CMK (cell line): ENCODE measurements at places on chromosomes 12 and 14.

- DNase-seq, result peak; percentile 87
Measured at GRCh38 chr12:9651265-9651729, 18.2 kb upstream of the CLEC2D start.

DNA sequence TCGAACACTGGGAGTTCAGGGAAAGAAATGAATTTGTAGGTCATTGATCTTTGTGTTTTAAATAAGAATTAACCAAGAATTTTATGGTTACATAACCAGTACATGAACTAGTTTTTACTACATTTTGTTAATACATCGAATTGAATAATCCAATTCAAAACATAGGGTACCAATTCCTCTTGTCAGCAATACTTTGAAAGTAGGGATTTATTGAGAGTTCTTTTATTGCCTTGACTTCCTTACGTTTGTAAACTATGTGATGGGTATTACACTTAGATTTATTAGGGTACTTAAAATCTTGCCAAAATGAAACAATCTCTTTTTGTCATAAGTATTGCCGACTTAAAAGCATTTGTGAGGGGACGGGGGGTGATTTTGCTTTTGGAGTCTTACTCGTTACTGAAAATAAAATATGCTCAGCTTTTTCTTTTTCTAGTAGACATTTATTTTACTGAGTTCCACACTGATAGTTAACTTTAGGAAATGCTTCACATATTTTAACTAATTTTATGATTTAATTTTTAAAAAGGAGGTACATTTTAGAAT is 22.4 kb downstream of the SOCS2 start:
- no peak for DNase-seq

DNA sequence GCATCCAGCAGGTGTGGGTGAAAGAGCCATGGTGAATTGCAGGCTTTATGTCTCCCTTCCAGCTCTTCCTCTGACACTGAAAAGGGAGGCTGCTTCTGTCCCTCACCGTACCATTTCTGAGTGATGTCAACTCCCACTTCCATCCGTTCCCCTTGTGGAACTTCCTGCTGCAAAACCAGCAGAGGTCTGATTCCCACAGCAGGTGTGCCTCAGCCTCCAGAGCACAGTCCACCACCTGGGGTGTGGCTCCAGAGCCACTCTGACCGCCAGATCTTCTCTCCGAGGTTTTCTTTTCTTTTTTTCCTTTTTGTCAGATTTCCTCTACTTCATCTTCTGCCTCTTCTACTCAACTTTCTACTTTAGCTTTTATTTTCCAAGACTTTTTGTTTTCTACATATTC is 62.7 kb downstream of the CDC42BPB start:
- DNase-seq, result no peak

DNA sequence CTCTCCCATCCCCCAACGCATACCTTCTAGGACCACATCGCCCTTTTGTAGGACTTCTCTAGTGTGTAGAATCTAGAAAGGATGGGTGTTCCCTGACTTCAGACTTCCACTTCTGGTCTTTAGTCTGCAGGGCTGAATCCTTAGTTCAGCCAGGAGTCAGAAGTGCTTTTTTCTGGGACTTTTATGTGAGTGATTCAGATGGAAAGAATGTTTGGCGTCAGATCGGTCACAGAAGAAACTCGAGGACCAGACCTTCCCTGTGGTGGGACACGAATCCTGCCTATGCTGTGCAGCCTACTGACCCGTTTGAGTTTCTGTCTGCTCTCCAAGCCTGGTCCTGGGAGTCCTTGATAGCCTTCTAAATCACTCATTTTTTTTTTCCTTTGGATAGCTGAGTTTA is 165.4 kb upstream of the SSTR1 start:
- no peak for DNase-seq

DNA sequence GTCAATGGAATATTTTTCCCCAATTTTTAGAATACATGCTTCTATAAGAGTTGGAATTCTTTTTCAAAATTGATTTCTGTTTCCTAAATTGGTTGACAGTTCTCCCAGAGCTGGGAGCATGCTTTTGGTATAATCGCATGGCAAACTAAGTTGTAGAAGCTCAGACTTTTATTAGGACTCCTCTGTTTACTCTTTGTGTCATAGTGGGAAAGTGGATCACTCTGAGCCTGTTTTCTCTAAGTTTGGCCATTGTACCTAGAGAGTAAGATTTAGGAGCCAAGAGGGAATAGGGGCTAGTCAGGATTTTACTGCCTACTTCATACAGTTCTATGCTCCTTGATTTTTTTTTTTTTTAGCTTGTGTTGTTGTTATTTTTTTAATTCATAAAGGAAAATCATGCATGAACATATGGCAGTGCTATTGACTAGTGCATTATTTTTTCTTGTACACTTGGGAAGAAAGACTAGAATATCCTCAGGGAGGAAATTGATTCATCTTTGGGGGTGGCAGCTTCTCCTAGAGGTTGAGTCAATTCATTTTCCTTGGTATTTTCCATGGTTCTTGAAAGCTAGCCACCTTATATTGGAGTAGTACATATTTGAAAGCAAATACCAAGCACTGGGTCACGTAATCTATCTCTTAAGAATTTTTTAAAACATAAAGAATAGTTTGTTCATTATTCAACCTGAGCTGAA is 77.7 kb upstream of the TRAF3 start:
- DNase-seq, result no peak

- peak; percentile 70 for DNase-seq
Measured at GRCh38 chr12:122062832-122063693, 15.5 kb upstream of the MLXIP start.

DNA sequence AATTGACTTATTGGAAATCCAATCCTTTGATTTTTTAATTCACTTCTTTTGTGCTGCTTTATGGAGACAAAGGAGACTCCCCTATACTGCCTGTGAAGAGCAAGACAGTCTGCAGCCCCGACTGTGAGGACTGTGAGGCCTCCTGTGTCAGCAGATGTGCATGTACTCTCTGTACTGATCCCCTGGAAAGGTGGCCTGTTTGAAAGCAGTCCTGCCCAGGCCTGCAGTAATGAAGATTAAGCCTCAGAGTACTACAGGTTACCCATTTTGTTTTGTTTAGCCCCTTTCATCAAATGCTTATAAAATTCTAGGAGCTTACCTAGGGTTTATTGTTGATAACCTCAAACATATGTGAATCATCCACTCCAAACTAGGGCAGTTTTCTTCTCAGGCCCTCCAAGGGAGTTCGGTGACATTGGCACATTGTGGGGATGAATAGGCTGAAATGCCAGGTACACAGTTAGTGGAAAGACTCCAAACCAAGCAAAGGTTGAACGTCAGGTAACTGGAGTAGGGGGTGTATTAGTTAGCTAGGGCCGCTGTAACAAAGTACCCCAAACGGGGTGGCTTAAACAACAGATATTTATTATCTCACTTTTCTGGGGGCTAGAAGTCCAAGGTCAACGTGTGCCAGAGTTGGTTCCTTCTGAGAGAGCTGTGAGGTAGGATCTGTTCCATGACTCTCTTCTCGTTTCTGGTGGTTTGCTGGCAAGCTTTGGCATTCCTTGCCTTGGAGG is 208.7 kb upstream of the BCL2L14 start:
- no peak for DNase-seq

DNA sequence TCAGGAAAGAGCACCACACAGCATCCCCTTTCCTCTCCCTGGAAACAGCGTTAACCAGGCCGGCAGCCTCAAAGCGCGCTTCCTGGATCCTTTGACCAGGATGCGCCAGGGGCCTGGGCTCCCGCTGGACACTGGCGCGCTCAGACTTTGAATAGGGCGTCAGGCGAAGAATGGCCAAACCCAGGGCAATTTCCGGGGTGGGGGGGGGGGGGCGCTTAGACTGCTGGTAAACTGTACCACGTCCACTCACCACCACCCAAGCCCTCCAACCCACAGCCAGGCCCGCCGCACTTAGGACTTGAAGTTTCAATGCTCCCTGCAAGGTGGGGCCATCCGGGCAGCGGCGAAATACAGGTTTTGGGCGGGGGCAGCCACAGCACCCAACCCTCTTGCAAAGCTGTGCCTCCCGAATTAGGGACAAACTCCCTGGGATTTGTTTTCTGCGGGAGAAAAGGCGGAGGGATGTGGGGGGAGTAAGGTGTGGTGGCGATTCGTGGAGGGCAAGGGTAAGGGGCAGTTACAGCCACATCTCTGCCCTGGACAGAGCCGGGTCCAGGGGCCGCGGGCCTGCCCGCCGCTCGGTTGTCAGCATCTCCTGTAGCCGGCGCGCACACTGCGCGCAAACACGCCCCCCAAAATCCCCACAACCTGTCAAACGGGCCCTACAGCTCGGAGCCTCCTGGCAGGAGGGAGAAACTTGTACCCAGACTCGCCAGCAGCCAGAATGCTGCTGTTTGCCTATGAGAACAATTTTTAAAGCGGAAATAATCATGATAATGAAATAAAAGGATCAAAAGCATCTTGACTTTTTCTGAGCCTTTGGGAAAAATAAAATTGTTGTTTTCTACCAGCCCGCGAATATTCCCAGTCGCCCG is 958 bp downstream of the RTN1 start:
- no peak for DNase-seq

DNA sequence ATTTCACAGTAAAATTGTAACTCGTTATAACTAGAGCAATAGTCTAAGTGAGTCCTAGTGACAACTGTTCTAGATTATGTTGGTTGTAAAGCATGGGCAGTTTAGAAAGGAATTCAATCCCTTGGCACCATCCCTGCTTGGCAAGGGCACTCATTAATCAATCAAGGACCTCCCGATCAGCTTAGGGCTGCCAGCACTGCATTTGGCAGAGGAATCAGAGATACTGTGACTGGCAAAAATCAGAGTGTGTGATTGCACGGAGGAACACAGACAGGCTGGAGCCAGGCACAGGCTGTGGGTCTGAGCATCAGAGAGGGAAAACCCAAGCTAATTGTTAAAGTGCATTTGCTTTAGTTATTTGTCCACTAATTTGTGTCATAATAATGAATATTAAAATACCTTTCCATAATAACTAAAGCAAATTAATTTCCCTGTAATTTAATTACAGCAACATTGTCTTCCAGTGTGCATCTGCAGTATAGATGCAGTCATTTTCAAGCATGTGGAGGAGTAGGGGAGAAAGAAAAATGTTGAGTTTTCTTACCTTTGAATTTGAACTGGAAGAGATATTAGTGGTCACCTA is 3.2 kb upstream of the EGLN3 start:
- DNase-seq, result no peak

- DNase-seq, result no peak
Measured at GRCh38 chr12:56234746-56235436, 5.0 kb downstream of the SLC39A5 start.

DNA sequence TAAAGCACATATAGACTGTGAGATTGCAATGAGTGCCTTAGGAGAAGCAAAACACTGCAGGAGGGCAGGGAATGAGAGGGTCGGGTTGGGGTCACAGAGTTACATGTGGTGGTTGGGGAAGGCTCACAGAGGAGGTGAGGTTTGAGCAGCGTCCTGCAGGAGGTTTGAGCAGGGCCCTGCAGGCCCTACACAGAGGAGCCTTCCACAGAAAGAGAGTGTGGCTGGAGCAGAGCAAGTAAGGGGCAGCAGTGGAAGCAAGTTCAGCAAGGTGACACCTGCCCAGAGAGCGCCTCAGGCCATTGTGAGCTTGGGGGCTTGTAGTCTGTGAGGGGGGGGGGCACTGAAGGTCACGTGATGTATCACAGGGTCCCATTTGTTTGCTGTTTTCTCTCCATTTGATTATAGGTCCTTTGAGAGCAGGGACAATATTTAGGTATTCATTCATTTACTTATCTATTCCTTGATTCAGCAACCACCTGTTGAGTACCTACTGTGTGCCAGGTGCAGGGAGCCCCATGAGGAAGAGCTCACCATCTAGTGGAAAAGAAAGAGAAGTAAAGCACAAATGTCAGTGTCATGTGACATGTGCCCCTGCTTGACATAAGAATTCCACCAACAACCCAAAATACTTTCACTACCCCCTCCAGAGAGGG is 56.6 kb downstream of the GALNT16 start:
- DNase-seq, result no peak

DNA sequence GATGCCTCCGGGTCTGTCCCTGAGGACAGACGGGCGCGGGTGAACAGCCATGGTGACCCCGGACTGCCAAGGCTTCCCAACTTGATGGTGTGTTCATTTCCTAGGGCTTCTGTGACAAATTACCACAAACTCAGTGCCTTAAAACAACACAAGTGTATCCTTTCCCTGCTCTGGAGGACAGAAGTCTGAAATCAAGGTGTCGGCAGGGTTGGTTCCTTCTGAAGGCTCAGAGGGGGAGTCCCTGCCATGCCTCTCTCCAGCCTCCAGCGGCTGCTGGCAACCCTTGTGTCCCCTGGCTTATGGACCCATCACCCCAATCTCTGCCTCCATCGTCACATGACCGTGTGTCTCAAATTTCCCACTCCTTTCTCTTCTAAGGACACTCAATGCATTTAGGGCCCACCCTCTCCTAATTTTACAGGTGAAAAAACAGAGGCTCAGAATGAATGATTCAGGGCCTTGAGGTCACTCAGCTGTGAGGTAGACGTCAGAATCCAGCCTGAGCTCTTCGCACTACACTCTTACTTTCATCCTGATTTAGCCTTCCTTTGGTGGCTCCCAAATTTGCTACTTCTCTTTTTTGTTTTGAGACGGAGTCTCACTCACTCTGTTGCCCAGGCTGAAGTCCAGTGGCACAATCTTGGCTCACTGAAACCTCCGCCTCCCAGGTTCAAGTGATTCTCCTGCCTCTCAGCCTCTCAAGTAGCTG is 45.4 kb downstream of the VCPKMT start:
- DNase-seq, result no peak

DNA sequence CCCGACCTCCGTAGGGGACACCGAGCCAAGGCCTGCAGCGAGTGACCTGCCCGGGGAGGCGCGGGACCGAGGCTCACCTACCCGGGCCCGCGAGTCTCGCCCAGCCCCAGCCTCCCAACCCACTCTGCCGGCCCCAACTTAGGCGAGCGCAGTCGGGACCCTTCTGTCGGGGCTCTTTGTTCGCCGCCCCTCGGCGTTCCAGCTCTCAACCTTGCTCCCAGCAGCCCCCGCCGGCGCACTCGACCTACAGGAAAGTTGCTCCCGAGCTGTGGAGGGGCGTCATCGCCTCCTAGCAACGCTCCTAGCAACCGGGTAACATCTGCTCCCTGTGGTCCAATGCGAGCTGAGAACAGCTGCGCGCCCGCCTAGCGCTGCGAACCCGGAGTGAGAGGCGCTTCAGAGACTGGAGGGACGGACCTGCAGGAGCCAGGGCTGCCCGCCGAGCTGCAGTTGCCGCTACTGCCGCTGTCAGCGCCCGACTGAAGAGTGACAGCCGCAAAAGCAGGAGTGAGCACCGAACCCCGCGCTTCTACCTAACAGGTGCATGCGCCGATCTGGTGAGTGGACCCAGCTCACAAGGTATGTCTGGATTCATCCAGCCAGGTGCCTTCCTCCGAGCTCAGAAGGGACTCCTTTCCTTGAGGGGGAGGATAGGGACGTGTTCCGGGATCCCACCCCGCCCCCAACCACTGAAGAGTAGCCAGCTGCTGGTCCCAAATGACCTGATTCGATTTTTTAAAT is 355.0 kb downstream of the SNAPC1 start:
- no peak for DNase-seq

DNA sequence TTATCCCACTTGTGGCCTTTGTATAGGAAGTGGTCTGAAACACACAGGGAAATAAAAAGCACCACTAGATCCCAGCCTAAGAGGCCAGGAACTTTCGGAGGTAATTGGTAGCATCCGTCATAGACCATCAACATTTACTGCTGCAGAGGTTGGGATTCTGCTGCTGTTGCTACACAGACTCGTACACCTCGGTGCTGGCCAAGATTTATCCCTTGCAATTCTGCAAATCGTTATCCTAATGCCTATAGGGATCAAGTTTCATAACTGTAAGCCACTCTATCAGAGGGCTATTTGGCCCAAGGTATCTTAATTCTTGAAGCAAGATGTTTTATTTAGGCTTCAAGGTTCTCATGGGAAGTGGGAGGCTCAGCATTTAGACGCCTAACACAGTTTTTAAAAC is 913.6 kb downstream of the GALC start:
- DNase-seq, result no peak
